Dermis lymphatic vessel endothelial cell (primary cell): ENCODE measurements at places on chromosomes 5 and 9. TPM values are rescaled to one million over a fixed set of nuclear protein-coding genes. Genes with fewer than 3 reads are reported as not detected.

The IRX2 gene
- total RNA-seq = 0.17 and 0.98 TPM in 2 replicates

The ZBTB34 gene
- 9.6 and 11.5 TPM in 2 replicates for total RNA-seq

The MRRF gene
- 34.5 and 43.1 TPM in 2 replicates for total RNA-seq

The NR5A1 gene
- not detected in 2 replicates for total RNA-seq

The ARL15 gene
- 94.4 and 162 TPM in 2 replicates for total RNA-seq

The GABBR2 gene
- 2.6 and 5.6 TPM in 2 replicates for total RNA-seq

The GFI1B gene
- total RNA-seq = under 0.01 TPM in 1 of 2 replicates, not detected in the other

The GMCL2 gene
- total RNA-seq = not detected in 2 replicates

The FOXD4L4 gene
- under 0.01 and 0.09 TPM in 2 replicates for total RNA-seq

The CDKN2A gene
- 2.5 and 3.6 TPM in 2 replicates for total RNA-seq

The BARHL1 gene
- not detected in 2 replicates for total RNA-seq

The CATSPER3 gene
- under 0.01 and 0.17 TPM in 2 replicates for total RNA-seq

The TRIM36 gene
- 0.22 and 0.26 TPM in 2 replicates for total RNA-seq

The FST gene
- 10.1 and 89.9 TPM in 2 replicates for total RNA-seq

The PDE6A gene
- 0.11 TPM in 1 of 2 replicates, not detected in the other for total RNA-seq

The ASPN gene
- not detected in 2 replicates for total RNA-seq

The SHC3 gene
- total RNA-seq = 0.17 and 0.33 TPM in 2 replicates

The ROPN1L gene
- total RNA-seq = 3.0 and 3.6 TPM in 2 replicates

The POLR3G gene
- total RNA-seq = 2.3 and 3.1 TPM in 2 replicates

The HACD4 gene
- total RNA-seq = under 0.01 and 0.17 TPM in 2 replicates

The SV2C gene
- total RNA-seq = under 0.01 TPM in 2 replicates

The NIPAL4 gene
- not detected in 2 replicates for total RNA-seq

The GPR151 gene
- not detected in 2 replicates for total RNA-seq

The SH3GL2 gene
- total RNA-seq = 0.09 TPM in 1 of 2 replicates, not detected in the other

The LCN9 gene
- not detected in 2 replicates for total RNA-seq

The PCDHGA1 gene
- 0.34 and 0.43 TPM in 2 replicates for total RNA-seq

The JAKMIP2 gene
- not detected in 2 replicates for total RNA-seq

The CLIC3 gene
- not detected in 2 replicates for total RNA-seq

The PCDHB10 gene
- total RNA-seq = 0.98 and 1.0 TPM in 2 replicates

The RNF183 gene
- not detected in 2 replicates for total RNA-seq

The KIAA0825 gene
- 1.2 and 3.4 TPM in 2 replicates for total RNA-seq

The CCDC152 gene
- total RNA-seq = 0.11 and 0.34 TPM in 2 replicates

The RPL7A gene
- total RNA-seq = 2,195 and 2,415 TPM in 2 replicates

The PIP5K1B gene
- total RNA-seq = 0.09 and 0.11 TPM in 2 replicates

The CDC20B gene
- total RNA-seq = under 0.01 and 0.11 TPM in 2 replicates

The IL9 gene
- total RNA-seq = not detected in 2 replicates

The TOR4A gene
- 24.7 and 25.0 TPM in 2 replicates for total RNA-seq

The IFNA21 gene
- total RNA-seq = not detected in 2 replicates

The PHF24 gene
- total RNA-seq = under 0.01 TPM in 1 of 2 replicates, not detected in the other

The CCT5 gene
- 704 and 772 TPM in 2 replicates for total RNA-seq

The MARCOL gene
- not detected in 2 replicates for total RNA-seq

The GTF2H2C gene
- 18.5 and 24.4 TPM in 2 replicates for total RNA-seq

The SLC46A2 gene
- not detected in 2 replicates for total RNA-seq

The PCDHB6 gene
- 0.09 and 0.11 TPM in 2 replicates for total RNA-seq

The CCDC187 gene
- not detected in 2 replicates for total RNA-seq

The C9orf50 gene
- total RNA-seq = not detected in 2 replicates

The WHRN gene
- 0.22 and 0.34 TPM in 2 replicates for total RNA-seq

The SLC34A1 gene
- total RNA-seq = not detected in 2 replicates

The PGM5 gene
- total RNA-seq = 87.0 and 134 TPM in 2 replicates

The FAM53C gene
- 31.8 and 32.6 TPM in 2 replicates for total RNA-seq

The OMD gene
- not detected in 2 replicates for total RNA-seq

The DNAH5 gene
- 0.11 and 0.17 TPM in 2 replicates for total RNA-seq

The PPP2R2B gene
- total RNA-seq = not detected in 2 replicates

The SLC1A3 gene
- total RNA-seq = 0.11 TPM in 1 of 2 replicates, not detected in the other

The PCDHGA11 gene
- 6.7 and 7.5 TPM in 2 replicates for total RNA-seq
